ENCODE measurements at places on chromosomes 2 and 18.

DNA sequence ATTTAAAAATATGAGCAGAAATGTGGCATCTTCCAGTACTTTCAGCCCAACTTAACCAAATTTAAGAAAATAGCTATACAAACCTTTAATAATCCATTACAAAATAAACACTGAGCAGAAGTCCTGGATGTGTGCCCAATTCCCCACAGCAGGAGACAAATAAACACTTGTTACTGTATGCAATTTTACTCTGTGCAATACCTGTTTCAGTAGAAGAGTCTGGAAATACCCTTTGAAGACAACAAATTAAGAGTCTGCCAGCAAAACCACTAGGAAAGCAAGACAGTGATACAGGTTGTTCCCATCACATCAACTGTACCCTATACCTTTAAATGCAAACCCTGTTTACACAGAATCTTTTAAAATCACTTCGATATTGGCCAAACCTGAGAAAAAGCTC, 41.4 kb upstream of the RNU4ATAC start:
- DNase-seq: no peak

DNA sequence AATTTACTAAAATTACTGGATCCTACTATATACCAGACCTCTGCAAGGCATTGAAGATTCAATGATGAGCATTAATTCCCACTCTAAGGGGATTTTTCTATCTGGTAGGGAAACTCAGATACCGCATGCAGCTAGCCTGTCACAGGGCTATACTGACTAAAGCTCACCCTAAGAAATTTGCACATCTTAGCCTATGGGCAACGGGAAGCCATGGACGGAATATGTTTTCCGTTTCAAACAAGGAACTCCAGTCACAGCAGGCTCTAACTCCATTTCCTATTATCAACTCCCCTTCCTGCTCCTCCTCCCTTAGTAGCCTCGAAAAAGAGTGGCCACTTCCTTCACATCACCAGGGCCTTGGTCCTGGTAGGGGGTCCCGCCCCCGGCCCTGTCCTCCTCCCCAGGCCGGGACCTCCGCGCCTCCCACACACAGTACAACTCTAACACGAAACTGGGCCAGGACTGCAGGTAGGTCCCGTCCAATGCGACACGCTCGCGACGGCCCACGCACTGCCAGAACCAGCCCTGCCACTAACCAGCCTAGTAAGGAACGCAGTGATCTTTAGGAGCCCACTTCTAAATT, 659 bp upstream of the COX5B start:
- DNase-seq: no peak

DNA sequence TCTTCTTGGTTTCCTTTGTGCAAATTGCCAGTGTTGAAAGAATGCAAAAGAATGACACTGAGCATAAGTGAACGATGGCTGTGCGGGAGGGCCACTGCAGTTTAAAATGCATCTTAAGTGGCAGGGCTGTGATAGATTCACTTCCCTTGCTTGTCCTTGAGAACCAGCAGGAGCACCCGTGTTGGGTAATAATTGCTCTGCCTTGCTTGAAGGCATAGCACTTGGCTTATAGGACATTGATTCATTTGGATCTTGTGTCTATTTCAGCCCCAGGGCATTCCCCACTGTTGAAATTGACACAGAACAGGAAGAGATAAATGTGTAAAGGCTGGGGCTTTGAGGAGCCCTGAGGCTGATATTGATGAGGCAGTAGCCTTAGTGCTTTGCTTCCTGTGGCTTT, 1003.7 kb upstream of the GYPC start:
- DNase-seq: no peak

- DNase-seq: no peak
Observed at GRCh38 chr18:8989017-8989416, 113.5 kb upstream of the NDUFV2 start.

- DNase-seq: no peak
Observed at GRCh38 chr2:156199588-156199987, 132.9 kb downstream of the NR4A2 start.

- DNase-seq: no peak
Observed at GRCh38 chr2:171432206-171432968, 1.4 kb downstream of the METTL8 start.

DNA sequence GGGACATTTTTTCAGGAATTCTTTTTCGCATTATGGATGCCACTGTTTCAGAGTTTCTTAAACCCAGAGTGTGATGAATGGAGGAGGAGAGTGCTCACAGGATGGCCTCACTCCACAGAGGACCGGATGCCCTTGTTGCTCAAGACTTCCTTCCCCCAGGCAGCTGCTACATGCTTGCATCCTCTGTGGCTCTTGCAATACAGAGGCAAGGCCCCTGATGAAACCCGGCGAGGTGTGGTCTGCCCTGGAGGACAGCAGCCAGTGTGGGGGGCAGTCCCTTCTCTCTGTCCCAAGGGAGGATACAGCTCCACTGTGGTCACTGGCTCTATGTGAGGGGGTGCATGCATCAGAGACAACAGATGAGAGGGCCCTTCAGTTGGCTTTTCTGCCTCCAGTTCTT, 109.6 kb downstream of the SH3RF3 start:
- DNase-seq: no peak

DNA sequence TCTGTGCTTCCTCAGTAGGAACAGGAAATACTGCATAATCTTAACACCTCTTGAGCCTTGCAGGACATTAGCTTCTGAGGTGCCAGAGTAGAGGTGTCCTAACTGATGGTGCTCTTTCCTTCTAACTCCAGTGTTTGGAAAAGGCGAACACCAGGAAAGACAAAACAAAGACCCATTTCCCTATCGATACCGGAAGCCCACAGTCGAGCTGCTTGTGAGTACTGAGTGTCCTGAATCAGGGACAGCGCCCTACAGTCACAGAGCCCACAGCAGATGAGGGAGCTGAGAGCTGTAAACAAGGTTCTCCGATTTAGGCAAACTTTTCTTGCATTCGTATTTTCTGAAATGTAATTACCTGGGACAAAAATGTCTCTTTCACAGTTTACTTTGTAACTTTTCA, 50.7 kb downstream of the SLC14A2 start:
- DNase-seq: no peak

DNA sequence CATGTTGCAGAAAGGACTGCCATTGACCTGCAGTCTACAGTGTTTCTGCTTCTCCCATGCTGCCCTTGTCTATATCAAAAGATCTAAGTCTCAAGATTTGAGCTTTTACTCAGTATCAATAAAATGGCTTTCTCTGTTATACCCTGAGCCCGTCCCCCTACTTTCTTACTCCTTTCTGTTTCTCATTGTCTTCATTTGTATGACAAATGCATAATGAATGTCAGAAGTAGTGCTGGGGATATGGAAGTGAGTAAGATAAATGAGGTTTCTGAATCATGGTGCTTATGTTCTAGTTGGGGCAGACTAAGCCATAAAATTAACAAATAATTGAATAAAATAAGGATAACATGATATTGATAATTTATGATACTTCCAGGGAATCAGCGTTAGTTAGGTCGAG, 128.6 kb downstream of the PARD3B start:
- no peak for DNase-seq

- no peak for DNase-seq
Observed at GRCh38 chr2:240178564-240178963, 38.1 kb upstream of the OTOS start.

DNA sequence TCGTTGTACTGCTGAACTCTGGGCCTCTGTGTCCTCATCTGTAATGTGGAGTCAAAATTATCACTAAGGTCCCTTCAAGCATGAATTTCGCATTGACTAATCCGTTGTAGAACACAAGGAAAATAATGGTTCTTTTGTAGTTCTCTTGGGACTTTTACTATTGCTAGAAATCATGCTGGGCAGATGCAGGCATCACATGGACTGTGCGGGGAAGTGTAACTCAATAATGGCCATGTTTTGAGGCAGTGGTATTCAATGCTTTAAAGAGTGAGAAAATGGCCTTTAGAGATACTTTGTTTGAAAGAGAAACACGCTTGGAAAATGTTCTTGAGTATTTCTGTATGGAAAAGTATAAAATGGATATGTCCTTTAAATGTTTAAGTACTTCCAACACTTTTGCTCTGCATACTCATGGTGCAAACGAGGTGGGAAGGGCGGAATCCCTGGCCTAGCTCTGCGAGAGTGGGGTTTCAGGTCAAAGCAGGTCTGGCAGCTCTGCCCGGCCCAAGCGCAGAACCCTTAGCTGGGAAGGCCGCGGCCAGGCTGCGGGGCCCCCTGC, 117.3 kb upstream of the MSTN start:
- DNase-seq: no peak

- no peak for DNase-seq
Observed at GRCh38 chr2:144389151-144389929, 130.6 kb downstream of the ZEB2 start.

DNA sequence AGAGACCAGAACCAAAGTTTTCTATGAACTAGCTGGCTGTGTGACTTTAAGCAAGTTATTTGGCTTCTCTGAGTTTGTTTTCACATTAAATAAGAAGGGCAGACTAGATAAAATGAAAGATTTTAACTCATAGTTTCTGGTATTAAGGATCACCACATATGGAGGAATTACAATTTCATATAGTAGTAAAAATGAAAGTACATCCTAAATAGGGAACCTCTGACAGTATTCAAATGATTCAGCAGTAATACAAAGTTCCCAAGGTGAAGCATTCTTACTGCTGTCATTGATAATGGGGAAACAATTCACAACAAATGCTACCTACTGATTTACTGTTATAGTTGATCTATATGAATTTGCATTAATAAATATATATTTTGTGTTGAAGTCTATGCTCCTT, 170.3 kb upstream of the VRK2 start:
- DNase-seq: no peak

- no peak for DNase-seq
Observed at GRCh38 chr2:5594249-5594695, 97.9 kb upstream of the SOX11 start.

DNA sequence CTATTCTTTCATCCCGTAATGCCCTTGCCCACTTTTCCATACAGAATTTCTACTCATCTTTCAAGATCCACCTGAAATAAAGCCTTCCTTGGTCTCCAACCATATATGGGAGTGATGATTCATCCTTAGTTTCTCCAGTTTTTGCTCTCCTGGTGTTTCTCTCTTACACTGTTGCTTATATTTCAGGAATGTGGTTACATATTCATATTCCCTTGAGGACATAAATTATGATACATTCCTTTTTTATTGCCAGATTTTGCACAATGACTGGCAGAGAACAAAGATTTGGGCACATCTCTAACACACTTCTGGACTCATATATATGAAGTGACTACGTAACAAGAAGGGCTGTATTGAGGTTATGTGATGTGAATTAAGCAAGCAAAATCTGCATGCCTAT, 1573.4 kb upstream of the NXPH2 start:
- DNase-seq: no peak

DNA sequence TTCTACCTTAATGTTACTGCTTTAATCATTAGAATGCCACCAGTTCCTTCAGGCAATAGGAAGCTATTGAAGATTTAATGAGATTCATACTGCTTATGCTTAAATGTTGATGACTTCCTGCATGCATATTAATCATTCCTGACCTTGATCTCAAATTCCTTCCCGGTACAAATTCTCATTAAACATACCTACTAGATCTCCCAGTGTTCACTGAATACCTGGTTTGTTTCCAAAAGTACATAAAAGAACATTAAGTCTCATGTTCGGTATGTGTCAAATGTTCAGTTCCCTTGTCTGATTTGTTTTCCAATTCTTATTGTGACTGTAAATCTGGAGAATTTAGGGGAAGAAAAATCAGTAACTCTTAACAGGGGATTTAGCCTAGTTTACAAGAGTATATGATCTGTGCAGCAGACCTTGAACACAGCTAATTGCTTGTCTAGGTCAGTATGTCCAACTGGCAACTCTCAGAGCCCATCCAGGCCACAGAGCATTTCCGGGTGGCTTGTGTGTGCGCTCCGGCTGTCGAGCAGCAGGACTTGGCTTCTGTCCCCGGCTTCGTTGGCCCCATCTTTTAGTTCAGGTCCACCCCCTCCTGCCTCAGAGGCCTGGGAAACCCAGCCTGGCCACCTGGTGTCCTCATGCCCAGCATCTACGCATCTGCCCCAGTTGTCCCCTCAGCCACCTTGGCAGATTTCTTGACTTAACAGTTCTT, 13.1 kb downstream of the METAP1D start:
- no peak for DNase-seq

GRCh38 chr18:58967751-58968254, 103.1 kb downstream of the ZNF532 start:
- DNase-seq: no peak

DNA sequence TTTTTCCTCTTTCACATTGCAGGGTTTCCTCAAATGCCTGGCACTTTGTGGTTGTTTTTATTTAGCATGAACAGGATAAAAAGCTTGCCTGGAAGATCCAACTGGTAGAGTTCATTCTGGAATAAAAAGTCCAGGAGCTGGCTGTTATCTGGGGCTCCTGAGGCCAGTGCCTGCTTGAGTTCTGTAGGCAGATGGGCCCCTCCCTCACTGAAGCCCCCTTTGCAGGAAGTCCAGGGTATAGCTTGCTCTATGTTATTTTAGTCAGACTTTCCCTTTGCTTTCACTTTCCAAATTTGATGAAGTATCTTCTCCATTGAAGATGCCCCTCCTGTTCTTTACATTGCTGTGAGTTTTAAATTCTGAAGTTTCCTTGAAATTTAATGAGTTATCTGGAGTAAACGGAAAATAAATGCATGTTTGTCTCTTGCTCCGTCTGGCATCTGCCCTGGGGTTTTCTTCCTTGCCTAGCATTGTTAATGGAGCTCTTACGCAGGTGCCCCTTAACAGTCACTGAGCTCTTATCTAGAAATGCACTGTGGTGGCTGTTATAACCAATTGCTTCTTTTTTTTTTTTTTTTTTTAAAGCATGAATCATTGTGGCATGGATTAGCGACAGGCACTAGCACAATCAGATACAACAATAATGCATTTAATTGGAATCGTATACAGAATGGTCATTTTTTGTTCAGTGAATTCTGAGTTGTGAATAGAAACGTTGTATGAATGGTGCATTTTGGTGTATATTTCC, 27.0 kb upstream of the LPIN1 start:
- no peak for DNase-seq

- no peak for DNase-seq
Observed at GRCh38 chr2:133171393-133172004, 396.8 kb downstream of the NCKAP5 start.

DNA sequence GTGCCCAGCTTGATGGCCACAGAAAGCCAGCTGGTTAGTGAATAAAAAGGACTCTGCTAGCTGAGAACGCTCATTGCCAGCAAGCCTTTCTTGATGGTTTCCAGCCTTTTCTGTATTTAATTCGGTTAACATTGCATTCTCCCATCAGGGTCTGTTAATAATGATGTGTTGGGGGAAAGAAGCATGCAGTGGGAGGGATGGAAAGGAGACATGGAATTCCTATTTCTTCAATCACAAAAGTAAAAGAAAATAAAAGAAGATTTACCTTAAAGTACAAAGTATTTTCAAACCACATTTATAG, 141.9 kb upstream of the RBBP8 start:
- no peak for DNase-seq

Measured in stimulated activated CD4-positive, alpha-beta T cell treated with anti-CD3 and anti-CD28 coated beads, Interleukin-2, amount 100 ng/mL, for 48 hours (primary cell).